ENCODE measurements at places on chromosomes 2 and 18. TPM values are rescaled to one million over a fixed set of nuclear protein-coding genes. Genes with fewer than 3 reads are reported as not detected.

DNA sequence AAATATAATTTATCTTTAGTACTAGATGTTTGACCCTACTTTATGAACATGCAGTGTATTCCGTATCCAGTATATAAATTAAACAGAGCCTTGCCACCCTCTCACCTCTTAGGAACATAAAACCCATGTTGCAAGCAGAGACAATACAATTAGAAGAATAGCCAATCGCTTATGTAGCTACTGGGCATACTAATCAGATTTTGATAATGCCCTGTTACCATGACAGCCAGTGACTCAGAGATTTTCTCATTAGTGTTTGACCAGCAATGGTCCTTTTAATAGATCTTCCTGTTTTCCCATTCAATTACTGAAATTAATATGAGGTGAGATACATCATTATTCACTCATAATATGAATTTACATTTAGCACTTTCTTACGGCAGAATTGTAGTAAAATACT is 547.3 kb upstream of the VWC2L start:
- DNase-seq = peak; percentile 7

- DNase-seq = no peak
These were observed 62.5 kb upstream of the PAPOLG start for GRCh38 chr2:60693551-60693950.

GRCh38 chr2:100013892-100014677 is 128.3 kb downstream of the AFF3 start:
- DNase-seq = peak; percentile 95

- peak; percentile 8 for DNase-seq
These were observed 27.7 kb upstream of the MAPRE3 start for GRCh38 chr2:26942543-26943295.

DNA sequence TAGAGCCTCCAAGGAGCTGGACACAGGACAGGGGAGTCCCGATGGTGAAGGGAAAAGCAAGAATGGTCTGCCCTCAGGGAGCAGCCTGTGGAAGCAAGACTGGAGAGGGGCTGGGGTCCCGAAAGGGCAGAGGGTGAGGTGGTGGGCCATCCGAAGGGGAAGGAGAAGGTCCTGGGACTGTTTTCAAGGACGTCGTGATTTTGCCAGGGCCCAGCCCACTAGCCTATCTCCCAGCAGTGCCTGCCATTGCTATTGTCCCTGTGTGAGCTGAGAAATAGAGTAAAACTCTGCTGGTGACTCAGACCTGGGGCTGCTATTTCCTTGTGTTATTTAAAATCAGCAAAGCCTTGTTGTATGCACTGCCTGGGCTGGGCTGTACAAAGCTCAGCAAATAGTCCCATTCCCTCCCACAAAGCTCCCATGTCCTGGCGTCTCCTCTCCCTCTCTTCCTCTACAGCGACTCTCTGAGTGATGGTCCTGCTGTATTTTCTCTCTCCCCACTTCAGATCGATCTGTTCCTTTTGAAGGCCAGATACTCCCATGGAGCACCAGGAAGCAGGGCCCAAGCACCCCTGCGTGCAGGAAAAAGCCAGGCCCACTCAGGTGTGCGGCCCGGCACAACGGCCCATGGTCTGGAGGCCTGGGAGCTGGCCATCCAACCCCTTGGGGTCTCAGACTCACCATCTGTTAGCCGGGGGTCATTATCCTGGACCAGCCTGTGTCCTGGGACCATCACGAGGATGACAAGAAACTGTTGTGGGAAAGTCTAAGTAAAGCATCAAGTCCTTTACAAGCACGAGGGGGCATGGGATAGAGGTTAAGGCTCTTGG is 65.0 kb upstream of the OTOF start:
- DNase-seq = no peak

DNA sequence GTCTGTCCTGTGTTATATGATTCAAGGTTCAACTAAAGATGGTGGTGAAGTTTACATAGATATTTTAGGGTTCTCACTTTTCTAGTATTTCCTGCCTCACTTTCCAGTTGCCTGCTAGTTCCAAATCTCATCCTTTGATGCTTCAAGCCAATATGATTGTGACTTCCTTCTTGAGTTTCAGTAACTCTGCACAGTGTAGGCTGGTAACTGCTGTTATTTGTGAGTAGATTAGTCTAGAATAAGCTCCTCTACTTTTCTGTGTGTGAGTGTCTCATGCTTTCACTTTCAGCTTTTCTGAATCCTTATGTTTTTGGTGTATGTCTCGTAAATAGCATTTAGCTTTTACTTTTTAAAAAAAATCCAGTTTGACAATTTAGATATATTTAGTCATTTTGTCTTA is 42.6 kb downstream of the GALNT1 start:
- no peak for DNase-seq

- DNase-seq = no peak
These were observed 17.5 kb downstream of the COL4A4 start for GRCh38 chr2:227146456-227146855.

GRCh38 chr2:134301928-134302260 is 48.0 kb downstream of the MGAT5 start:
- DNase-seq = no peak

DNA sequence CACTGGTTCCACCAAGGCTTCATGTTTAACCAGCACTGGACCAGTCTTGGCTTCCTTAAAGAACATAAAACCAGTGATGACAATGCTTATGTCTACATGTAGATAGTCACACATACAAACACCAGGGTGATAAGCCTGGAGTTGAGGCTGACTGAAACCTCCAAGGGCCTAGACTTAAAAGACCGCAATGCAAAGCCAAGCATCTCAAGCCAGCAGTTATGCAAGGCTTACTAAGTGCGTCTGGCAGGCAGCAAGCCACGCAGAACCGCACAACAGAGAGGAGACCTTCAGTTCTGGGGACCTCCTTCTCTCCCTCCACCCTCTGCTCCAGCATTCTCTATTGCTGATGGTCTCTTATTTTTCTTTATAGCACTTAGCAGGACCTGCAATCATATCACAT is 63.2 kb upstream of the ACAA2 start:
- DNase-seq = no peak

DNA sequence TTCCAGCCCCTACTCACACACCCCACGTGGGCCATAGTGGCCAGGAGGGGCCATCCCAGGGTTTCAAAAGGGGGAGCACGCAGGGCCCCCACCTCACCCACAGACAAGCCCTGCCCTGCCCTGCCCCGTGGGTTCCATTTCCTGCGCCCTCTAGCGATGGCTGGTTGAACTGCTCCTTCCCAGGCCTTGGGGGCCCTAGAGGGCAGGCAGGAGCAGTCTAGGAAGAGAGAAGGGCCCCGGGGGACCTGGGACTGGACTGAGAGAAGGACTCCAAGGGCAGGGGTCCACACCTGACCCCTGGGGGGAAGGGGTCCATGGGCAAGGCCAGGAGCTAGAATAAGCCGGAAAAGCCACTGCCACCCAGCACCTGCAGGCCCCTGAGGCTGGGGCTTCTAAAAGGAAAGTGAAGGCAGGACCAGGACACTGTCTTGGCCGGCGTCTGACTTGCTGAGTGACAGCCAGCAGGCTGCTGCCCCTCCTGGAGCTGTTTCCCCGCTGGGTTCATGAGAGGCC is 10.1 kb downstream of the CYP26B1 start:
- no peak for DNase-seq

DNA sequence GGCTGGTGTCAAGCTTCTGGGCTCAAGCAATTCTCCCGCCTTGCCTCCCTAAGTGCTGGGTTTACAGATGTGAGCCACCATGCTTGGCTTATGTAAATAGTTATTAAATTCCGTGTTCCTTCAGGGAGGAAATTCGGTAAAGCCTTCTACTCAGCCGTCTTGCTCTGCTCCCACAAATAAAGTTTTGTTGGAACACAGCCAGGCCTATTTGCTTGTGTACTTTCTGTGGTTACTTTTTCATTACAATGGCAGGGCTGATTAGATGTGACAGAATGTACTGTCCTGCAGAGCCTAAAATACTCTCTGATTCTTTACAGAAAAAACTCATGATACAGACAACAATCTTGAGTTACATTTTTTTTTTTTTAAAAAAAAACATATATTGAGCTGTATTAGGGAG is 68.8 kb upstream of the TACR1 start:
- DNase-seq = no peak

GRCh38 chr18:75745147-75745546 is 317.6 kb upstream of the SMIM21 start:
- no peak for DNase-seq

GRCh38 chr2:79630060-79630459 is 117.2 kb downstream of the CTNNA2 start:
- peak; percentile 36 for DNase-seq

DNA sequence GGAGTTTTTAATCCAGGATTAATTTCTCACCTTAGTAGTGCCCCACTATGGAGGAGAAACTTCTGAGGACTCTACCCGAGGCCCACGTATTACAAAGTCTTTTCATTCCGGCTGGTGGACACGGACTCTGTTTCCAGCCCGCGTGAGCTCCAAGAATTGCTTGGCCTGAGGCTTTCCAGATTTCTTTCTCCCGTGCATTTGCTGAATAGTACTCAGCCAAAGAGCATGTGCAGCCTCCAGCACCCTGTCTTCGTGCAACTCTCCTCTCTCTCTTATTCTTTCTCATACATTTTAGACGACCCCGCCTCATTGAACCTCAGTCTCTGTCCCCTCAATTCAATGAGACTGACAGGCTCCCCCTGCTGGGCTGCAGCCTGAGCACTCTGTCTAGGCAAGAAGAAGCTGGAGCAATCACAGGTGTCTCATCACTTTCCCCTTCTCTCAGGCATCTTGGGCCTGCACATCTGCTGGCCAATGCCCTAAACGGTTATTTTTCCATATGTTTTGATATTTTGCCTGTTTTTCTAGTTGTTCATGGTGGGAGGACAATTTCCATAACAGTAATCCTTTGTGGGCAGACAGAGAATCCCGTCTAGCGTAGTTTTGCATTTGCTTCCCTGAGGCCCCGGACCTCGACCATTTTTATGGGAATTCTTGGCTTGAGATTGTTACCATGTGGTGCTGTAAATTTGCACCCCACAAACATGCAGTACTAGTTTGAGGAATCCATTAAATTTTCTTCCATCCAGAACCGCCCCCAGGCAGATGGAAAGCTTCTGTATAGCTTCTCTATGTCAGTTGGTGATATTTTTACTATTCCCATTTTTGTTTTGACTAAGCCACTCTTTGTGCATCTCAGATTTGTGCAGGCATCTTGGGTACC is 50.1 kb upstream of the LPIN2 start:
- no peak for DNase-seq

GRCh38 chr2:240721596-240722180 is 30.0 kb downstream of the AQP12A start:
- DNase-seq = no peak

GRCh38 chr18:72542342-72542741 is 1.8 kb downstream of the CBLN2 start:
- no peak for DNase-seq

DNA sequence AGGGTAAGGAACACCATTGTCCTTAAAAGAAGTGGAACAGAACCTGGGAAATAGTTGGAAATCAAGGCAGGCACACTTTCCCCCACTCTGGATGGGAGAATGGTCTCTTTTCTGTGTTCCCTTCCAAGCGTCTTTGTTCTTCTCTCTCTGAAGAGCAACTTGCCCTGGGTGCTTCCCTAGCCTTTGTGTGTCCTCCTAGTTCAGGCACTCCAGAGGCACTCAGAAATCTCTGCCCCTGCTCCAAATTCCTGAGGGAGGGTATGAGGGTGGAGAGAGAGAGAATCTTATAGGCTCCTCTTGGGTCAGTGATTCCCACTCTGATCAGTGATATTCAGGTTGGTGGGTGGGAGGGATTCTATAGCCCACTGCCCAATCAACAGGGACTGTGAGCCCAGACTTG is 8.8 kb upstream of the SIX2 start:
- no peak for DNase-seq

- DNase-seq = no peak
These were observed 113.2 kb upstream of the ALPP start for GRCh38 chr2:232265329-232265728.

GRCh38 chr18:48616484-48617255 is 77.8 kb downstream of the CTIF start:
- DNase-seq = no peak

DNA sequence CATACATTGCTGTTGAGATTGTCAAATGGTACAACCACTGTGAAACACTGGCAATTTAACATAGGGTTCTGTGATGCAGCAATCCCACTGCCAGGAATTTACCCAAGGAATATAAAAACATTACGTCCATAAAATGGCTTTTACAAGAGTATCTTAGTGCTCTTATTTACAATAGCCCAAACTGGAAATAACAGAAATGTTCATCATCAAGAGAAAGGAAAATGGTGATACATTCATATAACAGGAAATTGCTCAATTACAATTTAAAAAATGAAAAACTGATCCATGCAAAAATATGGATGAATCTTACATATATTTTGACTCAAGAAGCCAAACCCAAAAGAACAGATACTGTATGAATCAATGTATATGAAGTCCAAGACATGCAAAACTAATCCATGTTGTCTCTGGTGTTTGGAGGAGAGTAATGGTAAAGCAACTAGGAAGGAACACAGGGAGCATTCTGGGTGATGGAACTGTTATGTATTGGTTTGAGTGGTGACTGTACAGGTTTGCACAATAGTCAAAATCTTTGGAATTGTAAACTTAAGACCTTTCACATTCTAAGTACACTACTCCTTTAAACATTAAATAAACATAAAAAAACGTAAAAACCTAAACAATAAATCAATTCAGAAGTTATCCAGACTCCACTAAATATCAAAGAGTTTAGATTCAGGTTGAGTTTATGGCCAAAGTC is 104.8 kb upstream of the WDR75 start:
- no peak for DNase-seq

DNA sequence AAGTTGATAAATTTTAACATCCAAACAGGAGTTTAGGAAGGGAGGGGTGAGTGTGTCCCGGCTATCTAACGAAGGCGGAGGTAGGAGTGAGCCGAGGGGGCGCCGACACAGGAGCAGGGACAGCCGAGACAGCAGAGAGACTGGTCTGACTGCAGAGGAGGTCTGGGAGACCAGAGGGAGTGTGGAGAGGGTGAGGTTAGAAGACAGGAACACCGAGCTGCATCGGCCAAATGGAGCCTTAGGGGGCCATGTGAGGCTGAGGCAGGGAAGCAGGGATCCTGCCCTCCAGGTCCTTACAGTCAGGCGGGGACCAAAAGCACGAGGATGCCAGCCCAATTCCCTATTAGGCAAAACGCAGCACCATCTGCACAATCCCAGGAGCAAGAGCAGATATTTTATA is 67.0 kb downstream of the SFXN5 start:
- DNase-seq = no peak

CDCA7 gene
- 4.6 TPM for total RNA-seq

NTSR2 gene
- total RNA-seq = not detected

C1D gene
- total RNA-seq = 21.8 TPM

SELENOI gene
- 49.7 TPM for total RNA-seq

ARHGAP28 gene
- 15.5 TPM for total RNA-seq

PAX8 gene
- 0.48 TPM for total RNA-seq

NR4A2 gene
- total RNA-seq = 1.3 TPM

CETN1 gene
- not detected for total RNA-seq

STK25 gene
- 211 TPM for total RNA-seq

MREG gene
- 5.3 TPM for total RNA-seq

AKAIN1 gene
- total RNA-seq = not detected

LIPG gene
- total RNA-seq = 11.0 TPM

VIL1 gene
- not detected for total RNA-seq

All from astrocyte (in vitro differentiated cells and primary cell).